NCI-H2081 (cell line): ENCODE measurements at places on chromosomes 13 and 19.

DNA sequence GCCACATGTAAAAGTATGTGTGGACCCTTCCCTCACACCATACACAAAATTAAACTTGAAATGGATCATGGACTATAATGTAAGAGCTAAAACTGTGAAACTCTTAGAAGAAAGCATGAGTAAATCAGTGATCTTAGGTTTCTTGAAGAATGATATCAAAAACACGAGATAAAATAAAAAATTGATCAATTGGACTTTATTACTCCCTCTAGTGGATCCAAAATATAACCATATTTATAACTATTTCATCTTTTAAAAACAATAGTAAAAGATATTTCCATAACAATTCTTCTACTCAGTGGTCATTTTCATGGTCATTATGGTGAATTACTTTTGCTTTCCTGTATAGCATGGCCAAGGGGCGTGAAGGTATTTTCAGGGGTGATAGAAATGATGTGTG, 174.6 kb upstream of the LSM14A start:
- DNase-seq: no peak

DNA sequence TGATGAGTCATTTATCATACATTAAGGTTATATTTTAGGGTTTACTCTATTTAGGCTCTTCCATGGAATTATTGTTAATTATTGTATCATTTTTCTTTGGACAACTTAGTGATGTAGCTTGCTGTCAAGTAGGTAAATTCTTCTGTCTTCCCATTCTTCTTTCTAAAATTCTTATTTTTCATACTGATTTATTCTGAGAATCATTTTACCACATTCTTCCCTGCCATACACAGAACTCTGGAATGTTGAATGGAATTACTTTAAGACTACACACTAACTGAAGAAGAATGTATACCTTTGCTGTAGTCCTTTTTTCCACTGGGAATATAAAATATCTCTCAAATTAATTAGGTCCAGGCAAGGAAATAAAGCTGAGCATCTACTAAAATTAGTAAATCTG, 24.5 kb upstream of the SLC7A1 start:
- no peak for DNase-seq

GRCh38 chr19:34345947-34346351, 19.0 kb upstream of the GPI start:
- peak; percentile 72 for DNase-seq

GRCh38 chr19:6396305-6396704, 3.3 kb upstream of the GTF2F1 start:
- no peak for DNase-seq

DNA sequence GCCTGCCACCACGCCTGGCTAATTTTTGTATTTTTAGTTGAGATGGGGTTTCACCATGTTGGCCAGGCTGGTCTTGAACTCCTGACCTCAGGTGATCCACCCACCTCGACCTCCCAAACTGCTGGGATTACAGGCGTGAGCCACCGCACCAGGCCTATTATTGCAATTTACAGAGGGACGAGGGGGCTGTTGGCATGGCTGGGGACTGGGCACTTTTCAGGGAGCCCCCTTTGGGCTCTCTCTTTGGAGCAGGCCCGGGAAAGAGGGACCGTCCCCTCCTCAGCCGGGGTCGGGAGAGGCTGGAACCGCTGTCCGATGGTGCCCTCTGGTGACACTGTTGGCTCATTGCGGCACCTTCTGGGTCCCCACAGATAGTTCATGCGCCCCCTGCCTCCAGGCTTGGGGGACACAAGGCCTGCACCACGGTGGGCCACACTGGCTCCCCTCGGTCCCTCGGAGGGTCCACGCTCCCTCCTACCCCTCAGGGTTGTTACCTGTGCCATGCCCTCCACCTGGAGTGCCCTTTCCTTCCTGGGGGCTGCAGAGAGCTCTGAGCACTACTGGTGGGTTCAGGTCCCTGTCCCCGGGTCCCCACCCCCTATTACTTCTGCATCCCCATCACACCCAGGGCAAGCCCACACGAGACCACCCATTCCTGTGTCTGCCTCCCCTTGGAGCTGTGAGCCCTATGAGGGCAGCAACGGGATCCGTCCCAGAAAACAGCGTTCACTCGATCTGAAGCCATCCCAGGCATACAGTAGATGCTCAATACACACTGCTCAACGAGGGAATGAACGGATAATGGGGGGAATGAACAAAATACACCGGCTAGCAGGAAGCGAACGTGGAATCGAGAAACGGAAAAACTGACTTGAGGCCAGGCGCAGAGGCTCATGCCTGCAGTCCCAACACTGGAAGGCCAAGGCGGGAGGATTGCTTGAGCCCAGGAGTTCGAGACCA, 12.5 kb downstream of the FEM1A start:
- peak; percentile 61 for DNase-seq

- peak; percentile 27 for DNase-seq
These were observed 1.3 kb upstream of the BSG start for GRCh38 chr19:570937-571565.

DNA sequence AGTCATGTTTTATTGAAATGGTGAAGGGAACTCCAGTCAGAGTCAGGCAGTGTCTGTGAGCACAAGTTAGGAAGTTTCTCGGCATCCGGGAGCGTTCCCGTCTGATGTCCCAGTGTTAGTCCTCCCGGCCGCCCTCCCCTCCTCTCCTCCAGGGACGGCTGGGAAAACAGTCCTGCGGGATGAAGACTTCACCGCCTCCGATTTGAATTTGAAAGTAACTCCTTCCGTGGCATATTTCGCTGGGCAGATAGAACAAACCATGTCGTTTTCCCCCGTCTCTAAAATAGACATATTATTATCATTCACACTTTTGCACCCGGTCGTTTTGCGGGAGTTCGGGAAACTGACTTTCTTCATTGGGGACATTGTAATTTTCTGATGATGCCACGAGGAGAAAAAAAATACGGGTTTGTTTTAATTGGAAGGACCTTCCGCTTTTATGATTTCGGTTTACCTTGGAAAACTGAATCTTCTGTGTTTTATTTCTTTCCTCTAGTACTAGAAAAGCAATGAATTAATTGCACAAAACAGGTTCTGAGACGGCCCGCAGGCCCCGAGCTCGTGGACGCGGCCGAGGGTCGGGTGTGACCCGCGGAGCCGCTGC, 76.6 kb downstream of the ZIC5 start:
- DNase-seq: no peak

DNA sequence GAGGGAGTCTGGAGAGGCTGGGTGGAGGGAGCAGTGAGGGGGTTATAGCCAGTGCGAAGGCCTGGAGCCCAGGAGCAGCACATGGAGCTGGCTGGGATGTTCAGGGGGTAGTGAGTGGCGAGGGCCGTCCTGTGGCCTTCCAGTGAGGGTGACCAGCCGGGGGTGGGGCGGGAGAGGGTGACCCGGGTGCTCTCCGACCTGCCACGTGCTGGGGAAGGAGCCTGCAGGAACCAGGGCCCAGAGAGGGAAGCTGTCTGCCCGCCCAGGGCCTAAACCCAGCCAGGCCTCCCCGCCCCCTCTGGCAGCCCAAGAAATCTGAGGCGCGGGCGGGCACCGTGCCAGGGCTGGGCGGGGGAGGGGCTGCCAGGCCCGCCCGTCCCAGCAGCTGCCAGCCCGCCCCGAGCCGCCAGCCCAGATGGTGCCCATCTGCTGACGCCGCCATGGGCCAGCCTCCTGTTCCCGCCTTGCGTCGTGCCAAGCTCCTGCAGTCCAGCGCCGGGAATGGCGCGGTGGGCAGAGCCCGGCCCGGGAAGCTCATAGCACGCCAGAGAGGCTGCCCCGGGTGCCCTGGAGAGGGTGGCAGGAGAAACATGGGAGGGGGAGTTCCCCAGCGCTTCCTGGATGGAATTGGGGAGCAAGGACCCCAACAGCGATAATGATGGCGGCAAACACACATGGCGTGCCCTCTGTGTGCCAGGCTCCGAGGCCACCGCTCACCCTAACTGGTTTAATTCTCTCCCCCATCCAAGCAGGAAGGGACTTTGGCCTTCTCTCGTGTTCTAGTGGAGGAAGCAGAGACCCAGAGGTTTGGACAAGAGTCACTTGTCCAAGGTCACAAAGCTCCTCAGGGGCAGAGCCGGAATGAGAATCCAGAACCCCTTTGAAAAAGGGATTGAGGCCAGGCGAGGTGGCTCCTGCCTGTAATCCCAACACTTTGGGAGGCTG, 21.5 kb downstream of the NFIC start:
- peak; percentile 90 for DNase-seq

GRCh38 chr19:9801976-9802375, 16.9 kb downstream of the FBXL12 start:
- DNase-seq: no peak

- DNase-seq: no peak
These were observed 118.1 kb upstream of the FNDC3A start for GRCh38 chr13:48857576-48857975.

- no peak for DNase-seq
These were observed 17.7 kb downstream of the GPC6 start for GRCh38 chr13:93244141-93244917.
